ENCODE measurements at places on chromosomes 12 and 14.
A peak's percentile ranks its signal among the peaks of the same experiment; 100 is the strongest.

DNA sequence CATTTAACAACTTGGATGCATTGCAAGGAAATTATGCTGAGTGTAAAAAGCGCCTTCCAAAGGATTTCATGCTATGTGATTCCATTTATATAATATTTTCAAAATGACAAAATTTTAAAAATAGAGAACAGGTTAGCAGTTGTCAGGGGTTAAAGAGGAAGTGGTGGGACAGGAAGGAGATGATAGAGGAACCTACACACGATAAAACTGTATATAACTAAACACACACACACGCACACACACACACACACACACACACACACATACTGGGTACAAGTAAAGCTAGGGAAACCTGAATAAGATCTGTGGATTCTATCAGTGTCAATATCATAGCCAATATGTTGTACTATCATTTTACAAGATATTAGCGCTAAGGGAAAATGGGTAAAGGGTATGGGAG, 17.2 kb downstream of the TTC9 start:
- DNase-seq = no peak

DNA sequence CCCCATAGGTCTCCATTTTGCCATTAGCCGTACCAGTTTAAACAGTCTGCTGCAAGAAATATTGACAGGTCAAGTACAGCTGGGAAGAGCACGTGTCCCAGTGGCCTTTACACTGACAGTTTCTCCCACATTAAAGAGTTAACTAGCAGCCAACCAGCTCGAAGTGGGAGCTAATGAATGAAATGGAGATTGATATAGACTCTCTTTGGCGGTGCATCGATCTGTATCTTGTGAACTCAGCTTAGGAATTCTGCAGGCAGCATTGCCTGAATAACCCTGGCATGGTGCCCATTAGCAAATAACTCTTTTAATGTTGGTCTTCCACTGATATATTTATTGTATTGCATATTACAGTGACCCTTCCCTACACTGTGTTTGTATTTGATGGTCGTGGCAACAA, 319.4 kb downstream of the EGLN3 start:
- DNase-seq = no peak

DNA sequence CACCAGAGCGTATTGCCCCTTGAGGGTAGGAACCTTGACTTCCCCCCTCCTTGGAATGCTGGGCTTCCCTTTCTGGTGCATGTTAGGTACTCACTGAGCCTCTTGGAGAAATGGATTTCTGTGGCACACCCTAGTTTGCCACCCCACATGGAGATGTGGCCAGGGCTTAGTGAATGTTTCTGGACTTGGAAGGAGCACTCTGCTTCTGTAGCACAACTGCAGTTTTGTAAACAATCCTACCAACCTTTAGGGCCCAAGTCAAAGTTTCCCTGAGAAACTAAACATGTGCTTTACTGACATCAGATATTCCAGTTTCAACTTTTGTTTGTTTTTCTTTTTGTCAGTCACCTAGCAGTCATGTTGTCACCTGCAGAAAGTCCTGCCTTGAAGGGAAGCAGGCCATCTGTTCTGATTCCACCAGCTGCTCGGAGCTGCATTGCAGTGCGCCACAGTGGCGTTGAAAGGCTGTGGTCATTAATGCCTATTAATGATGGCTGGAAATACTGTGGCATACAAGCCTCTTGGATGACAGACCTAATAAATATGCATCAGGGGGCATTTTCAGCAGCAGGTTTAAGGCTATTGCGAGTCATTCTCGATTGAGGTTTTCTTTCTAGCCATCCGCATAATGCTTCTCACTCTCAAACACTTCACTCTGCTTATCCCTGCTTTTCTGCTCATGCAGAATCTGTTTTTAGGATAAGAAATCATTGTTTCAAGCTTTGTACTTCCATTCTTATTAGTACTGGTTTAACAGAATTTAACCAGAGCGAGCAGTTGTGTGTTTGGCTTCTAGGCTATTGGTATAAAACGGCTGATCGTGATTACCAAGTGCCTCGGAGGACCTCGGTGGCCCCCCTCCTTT, 7.8 kb downstream of the PELI2 start:
- no peak for DNase-seq

DNA sequence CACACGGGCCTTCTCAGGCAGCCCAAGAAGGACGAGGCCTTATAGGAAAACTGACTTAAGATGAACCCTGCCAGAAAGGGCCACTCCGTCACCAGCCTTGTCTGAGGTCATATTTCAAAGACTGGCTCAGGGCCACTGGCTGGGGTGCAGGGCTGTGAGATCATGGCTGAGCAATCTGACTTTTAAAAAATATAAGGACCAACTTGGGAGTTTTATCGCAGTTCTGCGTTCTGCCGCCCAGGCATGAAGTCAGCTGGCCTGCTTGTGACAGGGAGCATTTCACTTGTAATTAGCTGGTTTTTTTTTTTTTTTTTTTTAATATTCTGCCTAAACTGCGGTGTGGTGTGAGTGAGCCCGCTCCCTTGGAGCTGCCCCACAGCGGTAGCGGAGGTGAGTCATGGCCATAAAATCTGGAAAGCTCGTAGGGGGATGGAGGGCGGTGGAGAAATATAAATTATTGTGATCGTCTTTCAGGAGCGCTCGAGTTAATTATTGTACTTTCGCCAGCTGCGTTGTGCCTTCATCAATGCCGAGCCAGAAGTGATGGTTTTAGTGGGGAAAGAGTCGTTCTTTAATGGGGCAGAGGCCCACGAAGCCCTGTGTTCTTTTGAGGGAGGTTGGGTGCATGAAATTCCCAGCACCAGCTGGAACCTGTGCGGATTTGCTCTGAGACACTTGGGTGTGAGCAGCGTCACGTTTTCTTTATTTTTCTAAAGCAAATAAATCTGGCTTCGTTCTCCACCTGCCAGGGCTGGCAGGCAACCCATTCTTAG, 231.9 kb downstream of the C12orf75 start:
- DNase-seq = no peak

DNA sequence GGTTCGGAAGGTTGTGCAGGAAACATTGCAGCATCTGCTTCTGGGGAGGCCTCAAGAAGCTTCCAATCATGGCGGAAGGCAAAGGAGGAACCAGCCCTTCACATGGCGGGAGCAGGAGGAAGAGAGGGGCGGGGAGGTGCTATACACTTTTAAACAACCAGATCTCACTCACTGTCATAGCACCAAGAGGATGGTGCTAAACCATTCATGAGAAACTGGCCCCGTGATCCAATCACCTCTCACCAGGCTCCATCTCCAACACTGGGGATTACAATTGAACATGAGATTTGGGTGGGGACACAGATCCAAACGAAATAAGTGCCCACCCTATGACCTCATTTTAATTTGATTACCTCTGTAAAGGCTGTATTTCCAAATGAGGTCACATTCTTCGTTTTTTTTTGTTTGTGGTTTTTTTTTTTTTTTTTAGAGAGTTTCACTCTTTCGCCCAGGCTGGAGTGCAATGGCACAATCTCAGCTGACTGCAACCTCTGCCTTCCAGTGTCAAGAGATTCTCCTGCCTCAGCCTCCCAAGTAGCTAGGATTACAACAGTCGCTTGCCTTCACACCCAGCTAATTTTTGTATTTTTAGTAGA, 11.4 kb upstream of the ORAI1 start:
- no peak for DNase-seq

DNA sequence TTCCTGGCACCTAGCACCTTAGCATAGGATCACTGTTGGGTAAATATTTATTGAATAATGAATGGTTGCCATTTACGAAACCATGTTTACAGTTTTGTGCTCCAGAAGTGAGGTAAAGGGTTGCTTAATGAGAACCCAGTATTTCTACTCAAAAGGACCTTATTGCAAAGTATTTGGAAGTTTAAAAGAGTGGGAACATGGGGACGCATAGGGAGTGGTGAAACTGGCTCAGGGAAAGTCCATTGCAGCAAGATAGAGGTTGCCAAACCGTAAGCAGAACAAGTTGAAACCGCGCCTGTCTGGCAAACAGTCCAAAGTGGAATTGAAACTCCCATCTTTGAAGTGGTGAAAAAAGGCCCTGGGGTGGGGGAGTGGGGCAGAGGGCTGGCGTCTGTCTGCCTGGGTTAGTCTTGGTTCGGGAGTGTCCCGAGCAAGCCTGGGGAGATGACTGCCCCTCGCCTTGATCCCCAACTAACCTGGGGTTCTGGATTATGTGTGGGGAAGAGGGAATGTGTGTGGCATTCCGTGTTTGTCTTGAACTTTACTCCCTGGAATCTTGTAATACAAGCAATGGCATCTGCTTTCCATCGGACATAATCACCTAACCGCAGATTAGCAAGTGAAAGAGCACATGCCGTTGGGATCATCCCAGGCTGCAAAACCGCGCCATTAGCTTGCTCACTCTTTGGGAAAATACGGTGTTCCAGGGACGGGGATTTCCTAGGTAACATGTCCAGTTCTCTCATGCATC, 7.2 kb downstream of the ALDH2 start:
- peak; percentile 76 for DNase-seq

- DNase-seq = no peak
These were observed 128.9 kb upstream of the SOX5 start for GRCh38 chr12:24078318-24078765.

DNA sequence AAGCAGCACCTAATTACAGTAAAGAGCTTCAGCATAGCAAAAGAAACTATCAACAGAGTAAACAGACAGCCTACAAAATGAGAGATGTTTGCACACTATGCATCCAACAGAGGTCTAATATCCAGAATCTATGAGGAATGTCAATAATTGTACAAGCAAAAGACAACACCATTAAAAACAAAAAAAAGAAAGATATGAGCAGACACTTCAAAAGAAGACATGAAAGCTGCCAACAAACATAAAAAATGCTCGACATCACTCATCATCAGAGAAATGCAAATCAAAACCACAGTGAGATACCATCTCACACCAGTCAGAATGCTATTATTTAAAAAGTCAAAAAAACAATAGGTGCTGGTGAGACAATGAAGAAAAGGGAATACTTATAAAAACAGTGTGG, 273.1 kb downstream of the TMTC2 start:
- no peak for DNase-seq

DNA sequence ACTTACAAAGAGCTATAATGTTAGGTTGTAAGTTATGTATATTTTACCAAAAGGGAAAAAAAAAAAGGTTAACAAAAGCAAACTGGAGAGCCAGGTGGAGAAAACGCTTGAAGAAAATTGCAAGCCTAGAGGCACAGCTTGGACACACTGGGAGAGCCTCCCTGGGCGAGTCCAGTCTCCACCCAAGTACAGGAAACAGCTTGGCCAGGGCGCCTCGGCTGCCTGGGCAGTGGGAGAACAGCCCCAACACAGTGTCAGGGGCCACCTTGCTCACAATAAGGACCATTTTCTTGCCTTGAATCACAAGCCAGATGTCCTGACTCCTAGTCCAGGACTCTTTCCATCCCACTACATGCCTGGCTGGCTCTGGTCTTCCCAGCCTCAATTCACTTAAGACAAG, 33.3 kb downstream of the TTC7B start:
- DNase-seq = no peak

DNA sequence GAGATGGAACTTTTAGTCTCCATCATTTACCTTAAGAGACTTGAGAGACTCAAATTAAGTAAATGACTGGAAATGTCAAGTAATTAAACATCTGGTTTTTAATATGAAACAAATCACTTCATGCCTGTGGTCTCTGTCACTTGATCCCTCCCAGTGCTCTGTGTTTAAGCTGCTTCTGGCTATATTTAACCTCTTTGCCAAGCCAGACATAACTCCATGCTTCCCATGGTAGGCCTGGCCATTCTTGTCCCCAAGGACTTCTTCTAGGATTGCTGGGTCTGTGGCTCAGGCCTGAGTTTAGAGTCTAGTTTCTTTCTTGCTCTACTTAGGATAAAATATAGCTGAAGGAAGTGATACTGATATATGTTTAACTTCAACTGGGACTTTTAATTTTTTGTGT, 1013.6 kb downstream of the FLRT2 start:
- no peak for DNase-seq

DNA sequence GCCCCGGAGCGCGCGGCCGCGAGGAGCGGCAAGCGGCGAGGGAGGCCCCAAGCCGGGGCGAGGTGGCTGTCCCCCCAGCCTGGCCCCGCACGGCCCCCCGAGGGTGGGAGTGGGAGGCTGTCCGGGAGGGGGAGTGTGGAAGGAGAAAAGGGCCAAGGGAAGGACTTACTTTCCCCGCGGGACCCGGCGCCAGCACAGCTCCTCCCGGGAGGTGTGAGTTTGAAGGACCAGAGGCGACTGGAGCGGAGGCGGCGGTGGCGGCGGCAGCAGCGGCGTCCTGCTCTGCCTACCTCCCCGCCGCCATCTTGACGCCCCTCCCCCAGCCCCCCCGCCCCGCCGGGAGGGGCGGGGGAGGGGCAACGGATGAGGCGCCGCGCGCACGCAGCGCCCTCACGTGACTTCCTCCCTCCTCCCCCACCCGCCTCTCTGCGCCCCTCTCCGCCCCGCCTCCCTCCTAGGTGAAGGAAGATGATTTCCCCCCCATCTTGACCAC, at the start of gene SBNO1:
Gene SBNO1, minus strand, starts transcription at position 316 of the 493 bp plus-strand sequence. CDS start 14,406 bp downstream, outside the sequence.
- peak; percentile 84 for DNase-seq

DNA sequence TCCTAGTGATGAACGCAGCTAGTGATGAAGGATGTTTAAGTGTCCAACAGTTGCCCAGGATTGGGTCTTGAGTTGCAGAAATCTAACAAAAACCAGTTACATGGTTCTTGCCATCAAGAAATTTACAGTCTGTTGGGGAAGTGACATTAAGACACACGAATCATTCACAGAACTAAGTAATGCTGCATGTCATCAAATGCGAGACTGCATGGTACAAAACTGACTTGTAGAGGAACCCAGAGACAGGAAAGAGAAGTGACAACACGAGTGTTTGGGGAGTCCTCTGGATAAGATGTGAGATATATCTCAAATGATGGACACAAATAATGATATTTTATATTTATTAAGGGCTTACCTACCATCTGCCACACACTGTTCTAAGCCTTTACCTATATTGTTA, 6.1 kb upstream of the SYNE3 start:
- no peak for DNase-seq

- DNase-seq = no peak
These were observed 136.4 kb downstream of the SLC35F4 start for GRCh38 chr14:57729208-57730187.

- DNase-seq = no peak
These were observed 10.8 kb downstream of the ERH start for GRCh38 chr14:69387311-69387710.

DNA sequence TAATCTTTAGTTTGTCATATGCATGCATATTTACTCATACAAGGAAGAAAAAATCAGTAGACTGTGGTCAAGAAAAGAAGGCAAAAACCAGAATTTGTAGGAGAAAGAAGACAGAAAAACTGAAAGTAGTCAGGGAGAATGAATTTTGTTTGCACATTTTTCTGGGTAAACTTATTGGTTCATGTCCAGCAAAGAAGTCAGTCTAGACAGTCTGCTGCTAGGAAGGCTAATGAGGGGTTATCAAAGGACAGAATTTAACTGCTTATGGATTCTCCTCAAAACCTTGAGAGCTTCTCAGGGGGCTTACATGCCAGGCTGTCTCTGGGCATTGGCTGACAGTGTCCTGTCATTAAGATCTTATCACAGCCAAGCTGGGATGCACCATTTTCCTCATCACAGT, 293.9 kb downstream of the RPAP3 start:
- DNase-seq = no peak
